ENCODE measurements at places on chromosomes 6 and 20.
A peak's percentile ranks its signal among the peaks of the same experiment; 100 is the strongest.

- peak; percentile 92 for DNase-seq
Observed at GRCh38 chr20:2651772-2652723, at the start of gene NOP56. NOP56 (plus strand) TSS chr20:2652632; CDS start chr20:2652661, 29 bp downstream.

DNA sequence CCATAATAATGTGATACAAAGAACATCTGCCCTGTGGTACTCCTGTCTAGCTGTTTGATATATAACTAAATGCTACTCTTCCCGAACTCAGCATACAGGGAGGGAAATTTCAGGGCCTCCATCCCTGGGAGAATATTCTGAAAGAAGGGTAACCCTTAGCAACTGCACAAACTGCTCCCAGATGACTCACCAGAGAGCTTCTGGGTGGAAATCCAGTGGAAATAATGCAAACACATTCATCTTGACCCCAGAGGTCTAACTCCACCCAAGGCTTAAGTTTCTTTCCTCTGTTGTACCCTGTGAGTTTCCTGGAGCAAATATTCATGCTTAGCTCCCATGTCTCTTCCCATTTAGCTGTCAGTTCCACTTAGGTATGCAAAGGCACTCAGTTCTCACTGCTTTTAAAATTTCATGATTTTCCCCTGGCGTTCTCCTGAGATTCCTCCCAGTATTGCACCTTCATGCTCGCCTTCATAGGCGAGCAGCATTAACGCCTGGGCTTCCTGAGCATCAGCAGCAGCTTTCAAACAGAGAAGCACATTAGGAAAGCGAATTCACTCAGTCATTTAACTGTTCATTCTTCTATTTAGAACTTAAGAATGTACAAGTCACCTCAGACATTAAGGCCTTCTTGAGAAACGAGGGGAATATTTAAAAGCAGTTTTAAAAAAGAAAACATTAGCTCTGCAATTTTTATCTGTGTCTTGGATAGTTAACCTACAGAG is 43.8 kb upstream of the LAMA4 start:
- no peak for DNase-seq

- no peak for DNase-seq
Observed at GRCh38 chr6:53593001-53593488, 48.1 kb upstream of the GCLC start.

- DNase-seq, result peak; percentile 59
Observed at GRCh38 chr6:170178561-170179477, 112.1 kb downstream of the DLL1 start.

DNA sequence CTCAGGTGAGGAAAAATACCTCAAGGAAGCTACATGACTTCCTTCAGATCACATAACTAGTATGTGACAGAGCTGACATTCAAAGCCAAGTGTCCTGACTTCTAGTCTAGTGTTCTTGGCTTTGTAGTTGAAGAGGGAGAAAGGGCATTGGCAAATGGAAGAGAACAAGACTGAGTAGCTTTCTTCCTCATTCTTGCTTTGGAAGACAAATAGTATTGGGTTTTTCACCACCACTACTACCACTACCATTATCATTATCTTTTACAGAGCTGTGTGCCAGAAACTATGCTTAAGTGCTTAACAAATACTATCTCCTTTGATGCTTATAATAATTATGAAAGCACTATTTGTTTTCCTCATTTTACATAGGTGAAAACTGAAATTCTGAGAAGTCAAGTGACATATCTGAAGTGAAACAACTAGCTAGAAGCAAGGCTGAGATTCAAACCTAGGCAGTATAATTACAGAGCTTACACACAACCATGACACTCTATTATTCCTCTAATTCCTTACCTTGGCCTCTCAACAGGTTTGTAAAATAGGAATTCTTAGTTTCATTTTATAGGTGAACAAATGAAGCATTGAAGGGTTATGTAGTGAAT is 6.8 kb downstream of the ACSS2 start:
- no peak for DNase-seq

- no peak for DNase-seq
Observed at GRCh38 chr20:57433657-57434389, 42.6 kb downstream of the RBM38 start.

DNA sequence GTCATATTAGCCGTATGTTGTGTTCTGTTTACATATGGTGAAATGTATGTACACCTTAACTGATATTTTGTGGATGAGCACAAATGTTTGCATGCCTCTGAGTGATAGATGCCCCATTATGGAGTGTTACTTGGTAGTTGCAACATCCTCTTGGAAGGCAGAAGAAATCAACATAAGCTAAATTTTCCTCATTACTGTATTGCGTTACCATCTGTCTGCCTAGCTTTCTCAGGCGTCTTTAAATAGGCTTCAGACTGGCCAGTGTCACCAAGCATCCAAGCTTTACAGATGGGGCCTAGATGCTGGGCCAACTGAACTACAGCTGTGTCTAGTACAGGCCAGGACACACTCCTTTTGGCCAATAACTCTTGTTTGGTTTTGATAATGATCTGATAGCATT is 250.6 kb downstream of the SAMD5 start:
- no peak for DNase-seq

- DNase-seq, result no peak
Observed at GRCh38 chr6:38283734-38284362, 355.9 kb downstream of the BTBD9 start.

DNA sequence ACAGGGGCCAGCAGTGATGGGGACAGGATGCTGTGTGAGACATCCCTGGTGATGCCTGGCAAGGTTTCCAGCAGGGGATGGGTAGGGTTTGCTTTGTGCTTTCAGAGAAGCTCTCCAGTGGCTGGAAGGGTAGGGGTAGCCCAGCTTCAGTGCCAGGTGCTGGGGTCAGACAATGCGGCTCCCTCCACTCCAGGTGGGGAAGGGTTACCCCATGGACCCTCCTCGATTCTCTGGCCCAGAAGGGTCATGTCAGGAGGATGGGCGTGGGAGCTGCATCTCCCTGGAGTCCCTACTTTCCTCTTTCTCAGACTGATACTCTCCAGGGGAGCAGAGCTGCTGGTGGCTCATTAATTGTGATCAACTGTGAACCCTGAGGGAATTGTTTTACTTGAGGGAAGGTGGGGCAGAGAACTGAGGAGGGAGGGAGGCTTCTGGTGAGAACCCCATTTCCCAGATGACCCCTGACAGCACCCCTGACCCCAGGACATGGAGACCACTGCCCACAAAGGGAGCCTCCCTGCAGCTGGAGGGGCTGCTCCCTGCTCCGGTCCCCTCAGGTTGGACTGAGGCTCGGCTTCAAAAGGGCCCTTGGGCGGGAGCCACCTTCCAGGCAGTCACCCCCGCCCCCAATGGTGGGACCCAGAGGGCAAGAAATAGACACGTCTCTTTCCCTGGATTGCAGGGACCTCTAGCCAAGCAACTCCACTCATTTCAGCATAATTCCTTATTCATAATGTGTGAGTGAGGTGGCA is 100.9 kb upstream of the BHLHE23 start:
- no peak for DNase-seq

All from NCI-H1105 (cell line).